ENCODE measurements at places on chromosomes 7 and 10. TPM values are rescaled to one million over a fixed set of nuclear protein-coding genes. Genes with fewer than 3 reads are reported as not detected.

The AGR3 gene
- total RNA-seq = 74.3 TPM

The NEUROD6 gene
- not detected for total RNA-seq

The TAC1 gene
- total RNA-seq = 0.48 TPM

The GRID2IP gene
- total RNA-seq = 0.44 TPM

The IPMK gene
- total RNA-seq = 17.5 TPM

Data from hepatocyte (in vitro differentiated cells).